Activated CD8-positive, alpha-beta T cell treated with anti-CD3 and anti-CD28 coated beads, Interleukin-2, amount 10 ng/mL, durations not matched to agents 7 days and 5 days (primary cell): ENCODE measurements at places on chromosomes 5 and 9.
A peak's percentile ranks its signal among the peaks of the same experiment; 100 is the strongest.

DNA sequence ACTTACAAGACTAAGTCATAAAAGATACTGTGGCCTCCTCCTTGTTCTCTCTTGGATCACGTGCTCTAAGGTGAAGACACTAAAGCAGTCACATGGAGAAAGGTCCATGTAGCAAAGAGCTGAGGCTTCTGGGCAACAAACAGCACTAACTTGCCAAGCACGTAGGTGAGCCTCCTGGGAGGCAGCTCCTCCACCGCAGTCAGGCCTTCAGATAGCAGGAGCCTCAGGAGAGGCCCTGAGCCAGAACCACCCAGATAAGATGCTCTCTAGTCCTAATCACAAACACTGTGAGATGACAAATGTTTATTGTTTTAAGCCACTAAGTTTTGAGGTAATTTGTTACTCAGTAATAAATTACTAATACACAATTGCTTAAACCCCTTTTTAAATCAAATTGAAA lies 38.0 kb downstream of the WDR41 start:
- H3K4me3 ChIP-seq: no peak overlapping the region
- no peak overlapping the region for H3K27ac ChIP-seq
- no peaks in the 10 kb centered on the region for H3K27me3 ChIP-seq
- no peak for DNase-seq
- H3K36me3 ChIP-seq: peaks cover 12% of the 10 kb centered on the region

DNA sequence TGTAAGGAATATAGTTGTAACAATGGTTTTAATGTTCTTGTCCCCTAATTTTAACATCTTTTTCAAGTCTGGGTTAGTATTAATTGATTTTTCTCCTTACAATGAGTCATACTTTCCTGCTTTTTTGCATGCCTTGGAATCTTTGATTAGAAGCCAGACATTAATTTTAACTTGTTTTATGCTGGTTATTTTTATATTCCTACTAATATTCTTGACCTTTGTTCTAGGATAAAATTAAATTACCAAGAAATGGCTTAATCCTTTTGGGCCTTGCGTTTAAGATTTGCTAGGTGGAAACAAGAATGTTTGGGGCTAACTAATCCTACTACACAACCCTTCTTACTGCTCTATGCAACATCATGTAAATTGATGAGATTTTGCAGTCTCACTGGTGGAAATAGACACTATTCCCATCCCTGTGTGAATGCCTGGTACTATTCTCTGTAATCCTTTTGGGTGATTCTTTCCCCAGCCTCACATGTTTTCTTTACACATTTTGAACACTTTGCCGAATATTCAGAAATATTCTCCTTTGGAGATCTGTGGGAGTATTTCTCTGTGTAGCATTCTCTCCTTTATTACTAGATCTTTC lies 47.2 kb downstream of the ZCCHC7 start:
- no peak for DNase-seq
- H3K4me3 ChIP-seq: no peak overlapping the region
- peaks cover 45% of the 10 kb centered on the region for H3K36me3 ChIP-seq
- H3K27me3 ChIP-seq: no peaks in the 10 kb centered on the region
- no peak overlapping the region for H3K27ac ChIP-seq

GRCh38 chr5:16740066-16740810 lies 123.4 kb upstream of the RETREG1 start:
- H3K27ac ChIP-seq: no peak overlapping the region
- no peak for DNase-seq
- H3K36me3 ChIP-seq: no peaks in the 10 kb centered on the region
- H3K27me3 ChIP-seq: peaks cover 28% of the 10 kb centered on the region

GRCh38 chr9:126295936-126296600 lies 30.6 kb upstream of the MVB12B start:
- no peak overlapping the region for H3K27ac ChIP-seq
- H3K36me3 ChIP-seq: no peaks in the 10 kb centered on the region
- DNase-seq: peak; percentile 17
- H3K27me3 ChIP-seq: peaks cover 21% of the 10 kb centered on the region

- peak overlapping the region; percentile 91 for H3K4me3 ChIP-seq
- no peak for DNase-seq
- H3K27ac ChIP-seq: peak overlapping the region; percentile 86
- peaks cover 16% of the 10 kb centered on the region for H3K36me3 ChIP-seq
Measured at GRCh38 chr9:122941582-122942234, 888 bp downstream of the RABGAP1 start.

DNA sequence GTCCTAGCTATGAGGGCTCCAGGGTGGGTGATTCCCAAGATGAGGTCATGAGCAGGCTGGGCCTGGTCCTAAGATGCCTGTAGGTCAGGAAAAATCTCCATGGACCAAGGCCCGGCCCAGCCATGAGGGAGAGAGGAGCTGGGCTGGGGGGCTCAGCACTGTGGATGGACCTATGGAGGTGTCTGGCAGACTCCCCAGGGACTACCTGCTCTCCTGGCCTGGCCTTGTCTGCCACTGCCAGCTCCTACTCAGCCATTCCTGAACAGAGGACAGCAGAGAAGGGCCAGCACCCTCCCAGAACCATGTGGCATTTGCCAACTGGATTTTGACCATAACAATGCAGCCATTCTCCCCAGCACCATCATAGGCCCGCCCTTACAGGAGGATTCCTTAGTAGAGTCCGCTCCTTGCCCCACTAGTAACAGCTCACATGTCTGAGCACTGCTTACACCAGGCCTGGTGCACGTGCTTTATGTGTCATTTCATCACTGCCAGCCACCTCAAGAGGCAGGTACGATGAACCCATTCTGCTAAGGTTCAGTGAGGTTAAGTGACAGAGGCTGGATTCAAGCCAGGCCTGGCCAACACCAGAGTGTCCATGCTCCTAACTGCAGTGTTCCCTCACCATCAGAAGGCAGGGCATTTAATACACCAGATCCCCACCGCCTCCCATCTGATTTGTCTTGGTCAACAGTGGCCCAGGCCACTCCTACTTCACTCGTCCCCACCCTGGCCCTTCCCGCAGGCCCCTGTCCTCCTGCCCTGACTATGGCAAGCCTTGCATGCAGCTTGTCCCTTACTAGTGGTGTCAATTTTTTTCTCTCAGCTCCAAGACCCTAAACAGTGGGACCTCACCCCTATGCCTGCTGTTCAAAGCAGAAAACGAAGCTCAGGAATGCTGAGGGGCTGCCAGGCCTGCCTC lies 669 bp downstream of the IL13 start:
- no peak overlapping the region for H3K27ac ChIP-seq
- no peak overlapping the region for H3K4me3 ChIP-seq
- DNase-seq: no peak
- H3K4me1 ChIP-seq: peaks cover 45% of the 10 kb centered on the region
- H3K27me3 ChIP-seq: peaks cover 3% of the 10 kb centered on the region

DNA sequence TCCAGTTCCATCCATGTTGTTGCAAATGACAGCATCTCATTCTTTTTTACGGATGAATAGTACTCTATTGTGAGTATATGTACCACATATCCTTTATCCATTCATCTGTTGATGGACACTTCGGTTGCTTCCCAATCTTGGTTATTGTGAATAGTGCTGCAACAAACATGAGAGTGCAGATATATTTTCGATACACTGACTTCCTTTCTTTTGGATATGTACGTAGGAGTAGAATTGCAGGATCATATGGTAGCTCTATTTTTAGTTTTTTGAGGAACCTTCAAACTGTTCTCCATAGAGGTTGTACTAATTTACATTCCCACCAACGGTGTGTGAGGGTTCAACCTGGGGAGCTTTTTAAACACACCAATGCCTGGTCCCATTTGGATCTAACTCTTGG lies 22.3 kb downstream of the GALNT12 start:
- H3K27ac ChIP-seq: no peak overlapping the region
- no peak for DNase-seq
- no peaks in the 10 kb centered on the region for H3K27me3 ChIP-seq
- H3K36me3 ChIP-seq: no peaks in the 10 kb centered on the region
